Activated T-helper 2 cell treated with anti-CD3 and anti-CD28 coated beads, Interferon-gamma antibody, Interleukin-2, Interleukin-4, amounts not matched to agents 10 μg/mL and 5 μg/mL and 100 μg/mL, durations not matched to agents 14 hours and 24 hours and 36 hours (primary cell): ENCODE measurements at places on chromosomes 2 and 18.

GRCh38 chr18:27491772-27492171 lies 306.7 kb upstream of the CHST9 start:
- no peaks in the 10 kb centered on the region for H3K36me3 ChIP-seq
- H3K4me1 ChIP-seq: no peaks in the 10 kb centered on the region
- H3K27ac ChIP-seq: no peak overlapping the region

- DNase-seq: no peak
- H3K36me3 ChIP-seq: no peaks in the 10 kb centered on the region
- peaks cover 11% of the 10 kb centered on the region for H3K27me3 ChIP-seq
- no peak overlapping the region for H3K27ac ChIP-seq
- H3K4me1 ChIP-seq: no peaks in the 10 kb centered on the region
Observed at GRCh38 chr2:121798617-121799016, 43.2 kb downstream of the TSN start.

DNA sequence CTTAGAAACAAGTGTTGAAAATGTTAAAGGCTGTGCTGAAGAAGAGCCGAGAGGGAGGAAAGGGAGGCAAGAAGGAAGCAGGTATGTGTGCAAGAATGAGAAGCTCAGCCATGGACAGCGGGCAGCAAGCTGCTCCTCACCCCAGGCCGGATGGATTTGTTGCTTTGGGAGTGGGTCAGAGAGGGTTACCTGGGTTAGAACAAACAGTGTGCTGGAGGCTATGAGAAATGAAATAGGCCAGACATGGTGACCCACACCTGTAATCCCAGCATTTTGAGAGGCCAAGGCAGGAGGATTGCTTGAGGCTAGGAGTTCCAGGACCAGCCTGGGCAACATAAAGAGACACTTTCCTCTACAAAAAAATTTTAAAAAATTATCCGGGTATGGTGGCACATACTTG lies 97.5 kb downstream of the TANC1 start:
- no peak overlapping the region for H3K27ac ChIP-seq
- no peak overlapping the region for H3K4me3 ChIP-seq
- no peaks in the 10 kb centered on the region for H3K4me1 ChIP-seq
- H3K27me3 ChIP-seq: no peaks in the 10 kb centered on the region

DNA sequence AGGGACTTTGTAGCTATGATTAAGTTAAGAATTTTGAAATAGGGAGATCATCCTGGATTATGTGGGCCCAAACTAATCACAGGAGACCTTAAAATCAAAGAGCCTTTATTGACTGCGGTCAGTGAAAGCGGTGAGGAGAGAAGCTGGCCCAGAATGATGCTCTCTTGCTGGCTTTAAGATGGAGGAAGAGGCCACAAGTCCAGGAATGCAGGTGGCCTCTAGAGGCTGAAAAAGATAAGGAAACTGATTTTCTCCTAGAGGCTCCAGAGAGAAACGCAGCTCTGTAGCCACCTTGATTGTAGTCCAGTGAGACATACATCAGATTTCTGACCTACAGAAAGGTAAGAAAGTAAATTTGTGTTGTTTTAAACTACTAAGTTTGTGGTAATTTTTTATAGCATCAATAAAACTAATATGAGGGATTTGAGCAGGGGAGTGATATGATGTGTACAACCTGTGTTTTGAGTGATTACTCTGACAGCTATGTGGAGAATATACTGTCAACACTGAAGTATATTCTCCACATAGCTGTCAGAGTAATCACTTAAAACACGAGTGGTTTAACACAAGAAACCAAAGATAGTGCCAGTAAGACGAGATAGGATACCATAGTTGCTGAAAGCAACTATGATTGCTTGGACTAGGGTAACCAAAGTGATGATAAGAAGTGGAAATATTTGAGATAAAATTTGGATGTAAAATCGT lies 364.4 kb upstream of the CHST9 start:
- H3K4me1 ChIP-seq: no peaks in the 10 kb centered on the region
- no peak overlapping the region for H3K27ac ChIP-seq
- no peaks in the 10 kb centered on the region for H3K36me3 ChIP-seq
- DNase-seq: no peak
- no peaks in the 10 kb centered on the region for H3K27me3 ChIP-seq

DNA sequence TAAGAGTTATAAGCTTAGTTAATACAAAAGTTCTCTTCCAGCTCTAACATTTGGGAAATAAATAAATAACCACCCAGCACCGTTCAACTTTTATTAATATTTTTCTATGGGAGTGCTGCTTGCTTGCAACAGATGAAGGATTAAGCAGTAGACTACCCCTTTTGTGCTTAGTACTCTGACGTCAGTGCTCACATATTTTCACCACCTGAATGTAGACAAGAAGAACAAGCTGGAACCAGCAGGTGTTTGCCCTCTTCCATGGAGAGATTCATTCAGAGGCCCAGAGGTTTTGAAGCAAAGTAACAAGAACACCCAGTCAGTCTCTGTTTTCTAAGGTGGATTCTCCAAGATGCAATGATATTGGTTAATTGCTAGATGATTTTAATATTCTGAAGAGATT lies 307.1 kb upstream of the PIK3C3 start:
- no peak overlapping the region for H3K27ac ChIP-seq
- no peaks in the 10 kb centered on the region for H3K27me3 ChIP-seq
- no peak overlapping the region for H3K4me3 ChIP-seq
- no peak for DNase-seq
- no peaks in the 10 kb centered on the region for H3K36me3 ChIP-seq

- H3K4me1 ChIP-seq: peaks cover 61% of the 10 kb centered on the region
- H3K36me3 ChIP-seq: peaks cover 97% of the 10 kb centered on the region
- H3K27me3 ChIP-seq: no peaks in the 10 kb centered on the region
- DNase-seq: no peak
- no peak overlapping the region for H3K4me3 ChIP-seq
Observed at GRCh38 chr2:190984595-190984994, 29.4 kb downstream of the STAT1 start.

DNA sequence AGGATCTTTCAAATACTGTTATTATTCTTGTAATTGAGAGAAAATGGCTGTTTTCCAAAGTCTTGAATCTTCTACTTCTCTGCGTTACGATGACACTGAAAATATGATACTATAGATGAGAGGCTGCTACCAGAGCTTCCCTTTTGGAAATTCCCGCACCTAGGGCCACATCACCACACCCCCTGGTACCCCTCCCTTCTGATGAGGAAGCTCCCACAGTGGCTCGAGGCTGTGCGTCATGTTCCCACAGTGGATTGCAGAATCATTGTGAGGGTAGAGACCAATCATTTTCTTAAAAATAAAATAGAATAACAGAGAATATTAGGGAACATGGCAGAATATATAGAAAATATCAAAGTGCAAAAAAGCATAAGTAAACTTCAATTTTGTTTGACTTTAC lies 268.9 kb upstream of the SMIM21 start:
- H3K4me3 ChIP-seq: no peak overlapping the region
- no peaks in the 10 kb centered on the region for H3K4me1 ChIP-seq

DNA sequence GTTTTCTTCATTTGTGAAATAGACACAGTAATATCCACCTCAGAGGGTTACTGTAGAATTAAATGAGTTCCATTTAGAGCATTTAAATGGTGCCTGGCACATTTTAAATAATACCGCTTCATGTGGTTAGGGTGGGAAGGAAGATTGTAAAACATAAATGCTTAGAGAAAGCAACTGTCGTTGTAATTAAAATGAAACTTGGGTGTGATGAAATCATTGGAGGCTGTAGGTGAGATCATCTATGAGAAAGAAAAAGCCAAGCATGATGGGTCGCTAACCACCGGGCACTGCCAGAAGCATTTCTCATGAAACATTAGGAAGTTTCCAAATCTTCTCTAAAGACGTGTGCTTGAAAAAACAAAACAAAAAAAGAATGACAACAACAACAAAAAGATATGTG lies 8.2 kb upstream of the SLC39A10 start:
- H3K36me3 ChIP-seq: no peaks in the 10 kb centered on the region
- H3K27ac ChIP-seq: no peak overlapping the region
- no peak for DNase-seq
- no peaks in the 10 kb centered on the region for H3K27me3 ChIP-seq

DNA sequence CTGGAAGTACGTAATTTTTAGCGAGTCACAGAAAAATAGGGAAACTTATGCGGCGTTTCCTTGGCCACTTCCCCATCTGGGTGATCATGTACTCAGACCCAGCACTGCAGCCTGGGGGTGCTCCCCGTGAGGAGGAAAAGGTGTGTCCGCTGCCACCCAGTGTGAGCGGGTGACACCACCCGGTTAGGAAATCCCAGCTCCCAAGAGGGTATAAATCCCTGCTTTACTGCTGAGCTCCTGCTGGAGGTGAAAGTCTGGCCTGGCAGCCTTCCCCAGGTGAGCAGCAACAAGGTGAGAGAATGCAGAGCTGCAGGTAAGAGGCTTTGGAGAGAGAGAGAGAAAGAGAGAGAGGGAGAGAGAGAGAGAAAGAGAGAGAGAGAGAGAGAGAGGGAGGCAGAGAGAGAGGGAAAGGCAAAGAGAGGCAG lies at the start of gene IL1R2:
Gene IL1R2, plus strand, starts transcription at position 240 of the 425 bp plus-strand sequence. CDS start 16,616 bp downstream, outside the sequence.
- H3K4me3 ChIP-seq: no peak within 1 kb of the TSS
- no peak for DNase-seq
- no peaks in the 10 kb centered on the region for H3K36me3 ChIP-seq
- H3K27ac ChIP-seq: no peak within 1 kb of the TSS
- peaks cover 24% of the 10 kb centered on the region for H3K27me3 ChIP-seq

DNA sequence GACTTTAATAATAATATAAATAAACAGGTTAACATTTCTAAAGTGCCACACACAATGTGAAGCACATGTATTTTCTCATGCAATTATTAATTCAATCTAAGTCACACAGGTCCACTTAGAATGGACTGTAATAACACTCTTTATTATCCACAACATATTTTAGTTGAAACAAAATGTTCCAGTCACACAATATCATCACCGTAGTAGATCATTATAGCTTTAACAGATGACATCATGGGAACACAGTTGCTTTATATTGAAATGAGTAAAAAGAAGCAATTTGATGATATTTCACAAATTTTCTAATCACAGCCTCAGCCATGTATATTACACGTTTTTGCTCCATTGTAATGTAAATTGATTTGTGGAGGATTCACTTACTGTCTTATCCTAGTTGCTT lies 266.3 kb downstream of the MEIS1 start:
- no peaks in the 10 kb centered on the region for H3K27me3 ChIP-seq
- H3K36me3 ChIP-seq: no peaks in the 10 kb centered on the region

DNA sequence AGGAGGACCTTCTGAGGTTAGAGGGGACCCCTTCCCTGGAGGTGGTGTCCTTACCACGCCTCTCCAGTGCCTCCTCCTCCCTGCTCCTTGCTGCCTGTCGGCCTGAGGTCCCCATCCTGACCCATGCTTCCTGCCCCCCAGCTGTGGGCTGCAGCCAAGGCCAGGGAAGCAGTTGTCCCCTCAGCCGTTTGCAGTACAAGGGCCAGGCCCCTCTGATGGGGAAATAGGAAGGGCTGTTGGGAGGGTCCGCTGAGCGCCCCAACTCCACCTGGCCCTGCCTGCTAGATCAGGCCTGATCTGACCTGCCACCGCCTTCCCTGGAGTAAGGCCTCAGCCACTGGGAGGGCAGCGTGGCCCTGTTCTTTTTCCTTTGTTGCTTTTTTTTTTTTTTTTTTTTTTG lies 219.8 kb downstream of the KLHL29 start:
- H3K27ac ChIP-seq: no peak overlapping the region
- no peaks in the 10 kb centered on the region for H3K4me1 ChIP-seq
- no peak for DNase-seq
- H3K4me3 ChIP-seq: no peak overlapping the region
- no peaks in the 10 kb centered on the region for H3K36me3 ChIP-seq

GRCh38 chr2:23513872-23514793 lies 129.2 kb downstream of the KLHL29 start:
- no peak for DNase-seq
- H3K4me1 ChIP-seq: no peaks in the 10 kb centered on the region
- H3K4me3 ChIP-seq: no peak overlapping the region

- H3K4me1 ChIP-seq: peaks cover 22% of the 10 kb centered on the region
- H3K27me3 ChIP-seq: no peaks in the 10 kb centered on the region
- no peak overlapping the region for H3K27ac ChIP-seq
- peaks cover 5% of the 10 kb centered on the region for H3K36me3 ChIP-seq
- H3K4me3 ChIP-seq: no peak overlapping the region
Observed at GRCh38 chr2:1510176-1510575, 96.9 kb downstream of the TPO start.

DNA sequence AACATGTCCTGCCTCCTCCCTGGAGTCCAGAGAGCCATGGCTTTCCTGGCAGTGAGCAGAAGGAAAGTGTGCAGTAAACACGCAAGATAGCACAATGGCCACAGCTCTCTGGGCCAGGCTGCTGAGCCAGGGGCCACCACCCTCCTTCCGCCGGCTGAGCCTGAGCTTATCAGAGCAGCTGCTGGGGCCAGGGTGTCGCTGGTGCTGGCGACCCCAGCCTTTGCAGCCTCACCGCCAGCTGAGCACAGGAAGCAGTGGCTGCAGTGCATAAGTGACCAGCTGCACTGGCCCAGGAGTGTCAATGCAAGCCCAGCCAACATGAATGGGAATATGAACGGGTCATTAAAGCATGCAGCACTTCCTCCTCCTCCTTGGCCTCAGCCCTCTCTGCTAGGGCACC lies 172.0 kb downstream of the ZFP36L2 start:
- no peak for DNase-seq
- H3K27me3 ChIP-seq: peaks cover 11% of the 10 kb centered on the region
- no peaks in the 10 kb centered on the region for H3K36me3 ChIP-seq
- peaks cover 16% of the 10 kb centered on the region for H3K4me1 ChIP-seq

DNA sequence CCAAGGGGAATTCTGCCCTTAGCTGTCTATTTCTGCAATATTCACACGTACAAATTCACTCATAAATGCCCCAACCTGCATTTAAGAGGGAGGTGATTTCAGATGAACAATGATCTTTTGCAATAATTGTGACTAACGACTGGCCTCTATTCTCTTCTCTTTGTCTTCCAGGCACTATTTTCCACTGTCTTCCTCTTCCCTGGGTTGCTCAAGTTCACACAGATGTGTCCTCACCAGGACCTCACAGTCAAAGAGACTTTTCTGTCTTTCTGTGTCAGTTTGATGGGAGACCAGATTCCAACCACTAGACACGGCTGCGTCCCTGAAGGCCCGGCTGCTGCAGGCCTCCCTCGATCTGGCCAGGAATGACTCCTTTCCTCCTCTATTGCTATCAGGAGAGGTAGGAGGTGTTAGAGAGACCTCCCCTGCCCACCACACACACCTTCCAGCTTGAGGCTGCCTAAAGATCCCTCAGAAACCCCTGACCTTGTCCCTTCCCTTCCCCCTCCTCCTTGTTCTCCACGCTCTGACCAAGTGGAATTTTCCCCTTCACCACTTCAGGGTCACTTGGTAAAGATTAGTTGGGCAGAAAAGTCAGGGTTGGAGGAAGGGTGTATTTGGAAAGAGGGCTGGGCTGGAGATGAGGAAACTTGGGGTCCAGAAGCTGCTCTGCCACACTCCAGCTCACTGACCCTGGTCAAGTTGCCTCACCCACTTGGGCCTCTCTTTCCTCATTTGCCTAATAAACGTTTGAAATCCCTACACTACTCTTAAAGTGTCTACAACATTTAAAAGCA lies 109.2 kb upstream of the COPS8 start:
- no peak for DNase-seq
- H3K36me3 ChIP-seq: no peaks in the 10 kb centered on the region
- no peak overlapping the region for H3K4me3 ChIP-seq
- peaks cover 28% of the 10 kb centered on the region for H3K27me3 ChIP-seq
